ENCODE measurements at places on chromosomes 12 and 14.

DNA sequence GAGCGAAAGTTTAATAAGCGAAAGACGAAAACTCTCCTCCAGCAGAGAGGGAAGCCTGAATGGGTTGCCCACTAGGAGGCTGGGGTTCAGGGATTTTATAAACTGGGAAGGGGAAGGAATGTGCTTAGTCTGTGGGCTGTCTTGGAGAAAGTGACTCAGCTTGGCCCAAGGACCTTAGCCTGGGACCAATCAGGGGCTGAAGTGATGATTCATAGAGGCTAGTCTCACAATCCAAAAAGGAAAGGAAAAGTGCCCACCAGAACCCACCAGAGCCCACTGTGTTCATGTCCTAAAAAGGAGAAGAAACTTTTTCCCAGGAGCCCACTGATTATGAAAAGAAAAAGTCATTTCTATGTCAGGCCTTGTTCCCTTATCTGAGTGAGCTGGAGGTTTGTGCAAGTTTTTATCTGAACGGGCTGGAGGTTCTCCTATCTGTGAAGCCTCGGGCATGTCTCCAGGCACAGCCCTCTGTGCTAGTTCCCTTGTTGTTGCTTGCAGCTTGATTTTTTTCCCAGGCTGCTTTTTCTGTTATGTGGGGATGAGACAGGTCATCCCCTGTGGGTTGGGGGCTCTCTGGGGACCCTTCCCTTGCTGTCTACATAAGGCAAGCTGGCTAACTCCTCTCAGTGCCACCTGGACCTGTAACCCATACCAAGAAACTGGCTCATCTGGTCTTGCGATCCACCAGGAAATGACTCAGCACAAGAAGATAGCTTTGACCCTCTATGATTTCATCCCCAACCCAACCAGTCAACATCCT is 8.3 kb upstream of the GOLGA5 start:
- no peak for DNase-seq

DNA sequence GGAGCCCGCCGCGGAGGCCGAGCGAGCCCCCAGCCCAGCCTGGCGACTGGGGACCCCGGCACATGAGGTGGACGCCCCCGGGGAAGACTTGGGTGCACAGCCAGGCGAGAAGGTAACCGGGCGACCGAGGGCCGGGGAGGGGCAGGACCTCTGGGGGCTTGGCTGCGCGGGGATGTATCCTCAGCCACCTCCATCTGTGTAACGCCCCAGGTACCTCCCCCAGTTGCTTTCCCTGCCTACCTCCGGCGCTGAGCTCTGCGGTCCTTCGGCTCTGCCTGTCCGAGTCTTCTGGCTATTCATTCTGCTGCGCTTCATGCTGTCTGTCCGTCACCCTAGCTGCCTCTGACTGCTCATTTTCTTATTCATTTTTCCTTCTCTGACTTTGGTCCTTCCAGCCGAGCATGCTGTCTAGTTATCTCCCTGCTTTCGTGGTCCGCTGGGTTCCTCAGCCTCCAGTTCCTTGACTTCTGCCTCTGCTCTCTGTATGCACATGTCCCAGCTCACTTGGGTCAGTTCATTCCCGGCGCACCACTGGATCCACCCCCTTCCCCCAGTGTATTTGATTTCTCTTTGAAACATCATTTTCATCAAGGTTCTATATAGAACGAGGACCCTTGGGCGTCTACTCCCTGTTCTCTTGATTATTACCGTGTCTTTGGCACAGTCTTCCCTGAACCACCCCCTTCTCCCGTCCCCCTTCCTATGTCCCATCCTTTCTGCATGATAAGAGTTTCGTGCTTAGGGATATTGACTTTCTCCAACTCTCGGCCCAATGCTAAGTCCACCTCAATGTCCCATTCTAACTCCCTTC is 612 bp downstream of the PHC1 start:
- DNase-seq, result no peak

DNA sequence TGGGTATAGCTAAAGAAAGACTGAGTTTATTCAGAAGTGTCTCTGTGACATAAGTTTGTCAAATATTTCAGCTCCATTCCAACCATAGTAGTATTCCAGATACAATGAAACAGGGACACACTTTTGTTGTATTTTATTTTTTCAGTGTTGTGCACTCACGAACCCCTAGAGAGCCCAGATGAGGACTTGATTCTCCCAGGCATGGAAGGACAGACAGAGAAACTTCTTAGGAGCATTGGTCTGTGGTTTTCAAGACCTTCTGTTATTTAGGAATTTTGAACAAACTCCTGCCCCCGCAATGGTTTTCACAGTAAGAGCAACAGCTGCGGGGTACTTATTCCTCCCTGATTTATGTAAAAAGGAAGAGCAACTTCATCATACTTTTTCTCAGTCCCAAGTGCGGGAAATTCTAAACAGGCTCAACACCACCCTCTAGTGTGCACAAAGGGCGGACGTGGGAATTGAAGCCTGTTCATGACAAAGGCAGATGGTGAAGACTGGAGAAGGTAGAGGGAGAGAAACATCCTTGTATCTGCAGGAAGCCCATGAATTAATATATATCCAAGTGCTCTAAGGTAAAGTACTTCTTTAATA is 147.6 kb downstream of the PAH start:
- DNase-seq, result peak; percentile 62

DNA sequence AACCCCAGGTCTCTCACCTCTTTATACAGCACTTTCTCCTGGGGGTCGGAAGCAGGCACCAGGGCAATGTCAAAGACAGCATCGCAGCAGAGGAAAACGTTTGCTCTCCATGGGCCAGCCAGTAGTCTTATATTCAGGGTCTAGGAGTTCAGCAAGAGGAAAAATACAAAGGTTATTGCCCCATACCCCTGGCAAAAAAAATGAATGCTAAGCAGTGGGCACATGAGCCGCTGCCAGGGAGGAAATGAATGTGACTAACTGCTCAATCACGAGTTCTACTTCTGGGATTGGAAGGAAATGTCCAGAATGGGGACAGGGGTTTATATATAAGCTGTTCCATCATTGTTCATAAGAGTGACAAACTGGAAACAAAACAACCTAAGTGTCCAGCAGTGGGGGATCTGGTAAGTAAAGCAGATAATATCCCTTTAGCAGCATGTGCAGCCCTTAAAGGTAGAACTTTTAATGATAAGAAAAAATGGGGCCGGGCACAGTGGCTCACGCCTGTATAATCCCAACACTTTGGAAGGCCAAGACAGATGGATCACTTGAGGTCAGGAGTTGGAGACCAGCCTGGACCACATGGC is 53.8 kb downstream of the PHETA1 start:
- DNase-seq, result no peak

- DNase-seq, result no peak
Observed at GRCh38 chr12:115956659-115957058, 320.8 kb downstream of the MED13L start.

GRCh38 chr12:7609495-7609894 is 56.2 kb downstream of the APOBEC1 start:
- DNase-seq, result no peak

DNA sequence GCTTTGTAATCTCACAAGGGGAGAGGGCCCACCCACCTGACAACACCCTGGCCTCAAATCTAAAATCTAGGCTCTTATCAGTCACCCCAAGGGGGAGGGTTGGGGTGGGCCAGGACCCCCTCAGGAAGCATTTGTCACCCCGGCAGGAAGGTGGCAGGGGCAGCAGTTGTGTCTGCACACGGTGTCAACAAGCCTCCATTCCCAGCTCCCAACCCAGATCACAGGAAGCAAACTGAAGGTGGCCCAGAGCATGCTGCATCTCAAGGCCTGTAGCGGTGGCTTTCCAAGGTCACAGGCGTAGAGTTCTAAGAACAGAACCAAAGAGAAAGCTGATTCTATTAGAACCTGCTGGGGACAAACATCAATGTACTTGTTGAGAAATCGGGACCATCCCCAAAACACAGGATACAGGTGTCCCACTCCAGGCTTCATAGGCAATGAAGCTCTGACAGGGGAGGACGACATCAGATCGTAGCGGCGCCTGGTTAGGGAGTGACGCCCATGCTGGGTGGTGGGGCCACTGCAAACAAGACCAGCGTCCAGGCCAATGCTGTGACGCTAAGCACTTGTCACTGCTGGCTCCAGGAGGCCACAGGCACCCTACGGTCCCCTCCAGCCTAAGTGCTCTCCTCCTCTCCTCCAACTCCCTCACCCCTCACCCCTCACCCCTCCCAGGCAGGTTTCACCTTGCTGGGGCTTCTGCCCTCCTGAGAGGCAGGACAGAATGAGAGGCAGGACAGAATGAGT is 52.9 kb downstream of the CCDC88C start:
- no peak for DNase-seq

DNA sequence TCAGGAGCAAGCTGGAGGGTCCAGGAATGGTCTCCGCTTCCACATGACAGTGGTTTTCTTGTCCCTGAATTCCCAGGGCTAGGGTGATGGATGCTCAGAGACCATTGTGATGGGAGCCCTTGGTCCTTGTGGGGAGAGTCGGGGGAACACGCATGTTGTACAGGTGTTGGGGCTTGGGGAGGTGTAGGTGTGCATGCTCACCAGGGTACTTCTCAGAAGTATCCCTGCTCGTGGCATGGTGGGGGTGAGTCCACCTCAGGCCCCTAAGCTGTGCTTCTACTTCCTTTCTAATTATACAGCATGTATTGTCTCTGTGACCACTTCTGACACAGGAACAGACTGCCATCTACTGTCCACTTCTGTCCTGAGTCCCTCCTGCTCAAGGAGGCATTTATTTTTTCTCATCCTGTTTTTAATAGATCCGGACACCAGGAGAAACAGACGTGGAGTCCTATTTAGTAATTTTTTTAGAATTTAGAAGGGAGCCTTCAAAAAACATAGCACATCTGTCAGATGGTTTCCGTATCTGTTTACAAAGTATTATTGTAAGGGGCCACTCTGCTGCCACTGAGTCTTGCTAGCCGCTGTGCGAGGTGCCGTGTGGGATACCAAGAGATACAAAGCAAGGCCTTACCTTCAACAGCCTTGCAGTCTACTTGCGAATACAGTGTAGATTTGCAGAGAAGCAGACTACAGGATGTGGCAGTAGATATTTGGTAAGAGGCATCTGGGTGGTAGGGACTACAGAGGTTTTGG is 10.5 kb downstream of the NTF3 start:
- no peak for DNase-seq

DNA sequence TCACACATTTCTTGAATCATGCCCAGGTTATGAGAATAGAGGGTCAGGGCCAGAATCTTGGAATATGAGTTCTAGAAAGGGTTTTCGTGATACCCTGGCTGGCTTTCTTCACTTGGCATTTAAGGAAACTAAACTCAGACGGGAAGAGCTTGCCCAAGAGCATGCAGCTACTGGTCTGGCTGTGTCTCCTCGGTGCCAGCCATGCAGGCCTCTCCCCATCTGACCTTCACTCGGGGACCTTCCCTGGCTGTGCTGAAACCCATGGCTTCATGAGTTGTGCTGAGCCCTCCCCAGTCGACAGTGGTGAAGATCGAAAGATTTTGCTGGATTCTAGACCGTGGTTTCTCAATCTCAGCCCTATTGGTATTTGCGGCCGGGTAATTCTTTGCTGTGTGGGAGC is 38.0 kb downstream of the FOXN3 start:
- no peak for DNase-seq

- no peak for DNase-seq
Observed at GRCh38 chr12:57242691-57243454, 8.1 kb downstream of the STAC3 start.

DNA sequence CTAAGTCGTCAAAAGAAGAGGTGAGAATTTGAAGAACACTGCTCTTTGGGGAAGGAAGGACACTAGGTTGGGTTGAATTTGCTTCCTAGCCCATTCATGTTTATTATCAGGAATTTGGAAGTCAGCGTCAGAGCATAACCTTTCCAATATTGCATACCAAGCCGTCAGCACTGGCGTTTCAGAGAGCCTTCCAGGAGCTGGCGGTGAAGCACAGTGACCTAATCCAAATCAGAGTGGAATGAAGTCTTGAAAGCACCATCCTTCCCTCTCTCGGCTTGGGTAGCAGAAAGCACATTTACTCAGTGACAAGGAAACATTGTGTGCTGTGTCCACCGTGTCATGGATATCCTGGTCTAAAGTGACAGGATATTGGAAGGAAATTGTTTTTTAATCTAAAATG is 240.3 kb upstream of the PELI2 start:
- no peak for DNase-seq

DNA sequence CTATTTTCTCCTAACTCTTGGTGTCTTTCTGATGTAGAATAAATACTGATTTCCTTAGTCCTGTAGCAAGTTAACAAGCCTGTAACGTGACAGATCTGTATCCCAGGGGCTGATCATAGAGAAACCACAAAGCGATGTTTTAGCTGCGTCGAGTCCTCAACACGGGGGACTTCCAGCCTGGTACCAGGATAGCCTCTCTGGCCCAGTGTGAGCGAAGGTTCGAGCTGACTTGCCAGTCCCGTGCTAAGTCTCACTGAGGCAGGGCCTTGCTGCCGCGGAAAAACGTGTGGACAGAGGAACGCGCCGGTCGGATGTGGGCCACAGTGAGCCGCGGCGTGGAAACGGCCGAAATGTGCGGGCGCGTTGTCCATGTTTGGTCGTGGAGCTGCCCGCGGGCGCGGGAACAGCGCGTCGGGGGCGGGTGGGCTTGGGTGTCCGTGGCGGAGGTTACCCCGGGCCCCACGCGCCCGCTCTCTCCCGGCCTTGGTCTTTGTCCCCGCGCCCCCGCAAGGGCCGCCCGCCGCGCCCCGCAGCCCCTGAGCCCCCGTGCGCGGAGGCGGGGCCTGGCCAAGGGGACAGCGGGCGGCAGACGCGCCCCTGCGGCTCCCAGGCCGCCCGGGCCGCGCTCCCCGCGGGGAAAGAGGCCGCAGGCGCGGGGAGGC is 531 bp upstream of the EML1 start:
- DNase-seq, result no peak

Measured in right renal cortex interstitium (tissue), 3 donors.